ENCODE measurements at places on chromosomes 6 and 20. TPM values are rescaled to one million over a fixed set of nuclear protein-coding genes. Genes with fewer than 3 reads are reported as not detected.

GRCh38 chr6:140601021-140601808 lies 1226.8 kb upstream of the CITED2 start:
- DNase-seq: no peak

Gene SLC2A10
- polyA plus RNA-seq: 20.7 TPM

GRCh38 chr6:52575502-52575892 lies 1.4 kb downstream of the TRAM2 start:
- DNase-seq: no peak

- DNase-seq: no peak
Observed at GRCh38 chr20:34165018-34165619, 53.1 kb upstream of the EIF2S2 start.

Gene IPCEF1
- polyA plus RNA-seq: 4.0 TPM

GRCh38 chr6:18161431-18161830 lies 6.2 kb downstream of the KDM1B start:
- no peak for DNase-seq

- DNase-seq: no peak
Observed at GRCh38 chr6:42336431-42336830, 115.3 kb downstream of the TRERF1 start.

GRCh38 chr6:169837529-169838250 lies 86.3 kb downstream of the ERMARD start:
- DNase-seq: no peak

- no peak for DNase-seq
Observed at GRCh38 chr6:150914372-150914771, 48.9 kb downstream of the MTHFD1L start.

GRCh38 chr6:159832946-159833345 lies 32.9 kb downstream of the PNLDC1 start:
- no peak for DNase-seq

Gene DLL1
- polyA plus RNA-seq: 12.5 TPM

Gene PPP1R3G
- 1.0 TPM for polyA plus RNA-seq

GRCh38 chr6:152270301-152270925 lies 366.7 kb downstream of the SYNE1 start:
- DNase-seq: no peak
